ENCODE measurements at places on chromosomes 5 and 9.

DNA sequence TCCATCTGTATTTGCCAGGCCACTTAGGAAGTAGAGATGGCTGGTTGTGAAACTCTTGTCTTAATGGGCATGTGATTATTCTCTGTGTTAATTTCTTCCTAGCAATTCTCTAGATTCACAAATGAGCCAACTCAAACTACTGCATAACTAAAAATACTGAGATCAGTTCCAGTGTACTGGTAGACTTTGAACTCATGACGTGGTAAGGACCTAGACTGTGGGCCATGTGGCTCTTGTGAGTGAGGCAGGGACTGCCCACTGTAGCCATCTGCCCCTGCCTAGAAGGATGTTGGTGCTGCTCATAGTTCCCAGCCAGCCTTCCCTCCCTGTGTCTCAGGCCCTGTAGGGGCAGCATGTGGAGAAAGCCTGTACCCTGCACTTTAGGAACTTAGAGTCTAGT lies 47.4 kb downstream of the CYSTM1 start:
- DNase-seq = no peak

- DNase-seq = no peak
Measured at GRCh38 chr5:159971038-159971437, 37.9 kb upstream of the TTC1 start.

GRCh38 chr5:124232515-124232914 lies 513.9 kb downstream of the ZNF608 start:
- no peak for DNase-seq

GRCh38 chr5:87051502-87052113 lies 216.1 kb upstream of the RASA1 start:
- DNase-seq = no peak

DNA sequence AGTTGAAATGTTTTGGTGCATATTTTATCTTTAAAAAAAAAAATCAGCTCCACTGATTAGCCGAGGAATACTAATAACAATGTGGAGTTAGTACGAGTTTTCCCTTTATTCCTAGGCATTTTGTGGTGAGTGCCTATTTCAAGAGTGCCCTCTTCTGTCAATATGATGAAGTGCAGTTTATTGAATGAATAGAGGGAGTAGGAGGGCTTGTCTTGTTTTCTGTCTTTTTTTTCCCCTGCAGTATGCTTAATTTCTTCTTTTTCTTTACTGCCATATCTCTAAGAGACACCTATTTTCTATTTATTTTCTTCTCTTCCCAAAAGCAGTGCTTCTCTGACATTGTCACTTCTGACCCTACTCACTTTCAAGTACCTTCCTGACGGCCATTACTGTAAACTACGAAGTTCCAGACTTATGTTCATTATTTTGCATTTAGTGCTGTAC lies 169.6 kb upstream of the PITX1 start:
- DNase-seq = no peak

- DNase-seq = no peak
Measured at GRCh38 chr5:14415698-14416074, 165.9 kb upstream of the OTULINL start.

- no peak for DNase-seq
Measured at GRCh38 chr9:84301851-84302250, 38.7 kb downstream of the SLC28A3 start.

DNA sequence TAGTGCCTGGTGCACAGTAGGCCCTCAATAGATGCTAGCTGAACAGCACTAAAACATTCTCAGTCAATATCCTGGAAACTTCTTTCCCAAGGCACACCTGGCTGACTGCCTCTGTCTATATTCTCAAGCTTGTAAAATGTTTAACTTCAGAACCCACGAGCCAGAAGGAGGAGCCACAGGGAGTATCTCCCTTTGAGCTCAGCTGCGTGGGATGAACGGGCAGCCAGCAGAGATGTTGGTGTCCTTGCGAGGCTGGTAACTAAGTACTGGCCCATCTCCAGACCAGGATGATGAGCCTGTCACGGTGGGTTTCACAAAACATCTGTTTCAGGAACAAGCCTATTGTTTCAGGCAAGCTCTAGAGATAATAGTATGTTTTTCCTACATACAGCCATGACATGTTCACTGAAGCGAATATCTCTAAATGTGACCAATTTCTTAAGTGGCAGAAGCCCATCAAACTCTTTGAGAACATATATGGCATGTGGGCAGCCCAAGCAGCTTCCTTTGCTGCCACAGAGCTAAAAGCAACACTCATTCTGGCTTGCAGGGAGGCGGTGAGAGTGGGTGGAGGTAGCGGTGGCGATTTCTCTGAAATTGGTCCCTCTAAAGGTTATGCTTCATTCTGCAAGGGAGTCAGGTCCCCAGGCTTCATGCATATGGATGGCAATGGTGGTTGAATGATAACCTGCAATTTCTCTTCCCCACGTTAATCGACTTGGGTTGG lies 206.2 kb downstream of the TTLL11 start:
- DNase-seq = no peak

- no peak for DNase-seq
Measured at GRCh38 chr9:112411626-112412027, 31.7 kb downstream of the HSDL2 start.

GRCh38 chr5:179668391-179668790 lies 12.4 kb downstream of the CBY3 start:
- peak; percentile 50 for DNase-seq

GRCh38 chr5:65982635-65983034 lies 56.3 kb downstream of the ERBIN start:
- DNase-seq = no peak

- DNase-seq = no peak
Measured at GRCh38 chr5:68392617-68393016, 177.1 kb downstream of the PIK3R1 start.

GRCh38 chr5:133199417-133200178 lies 147.8 kb downstream of the HSPA4 start:
- no peak for DNase-seq

DNA sequence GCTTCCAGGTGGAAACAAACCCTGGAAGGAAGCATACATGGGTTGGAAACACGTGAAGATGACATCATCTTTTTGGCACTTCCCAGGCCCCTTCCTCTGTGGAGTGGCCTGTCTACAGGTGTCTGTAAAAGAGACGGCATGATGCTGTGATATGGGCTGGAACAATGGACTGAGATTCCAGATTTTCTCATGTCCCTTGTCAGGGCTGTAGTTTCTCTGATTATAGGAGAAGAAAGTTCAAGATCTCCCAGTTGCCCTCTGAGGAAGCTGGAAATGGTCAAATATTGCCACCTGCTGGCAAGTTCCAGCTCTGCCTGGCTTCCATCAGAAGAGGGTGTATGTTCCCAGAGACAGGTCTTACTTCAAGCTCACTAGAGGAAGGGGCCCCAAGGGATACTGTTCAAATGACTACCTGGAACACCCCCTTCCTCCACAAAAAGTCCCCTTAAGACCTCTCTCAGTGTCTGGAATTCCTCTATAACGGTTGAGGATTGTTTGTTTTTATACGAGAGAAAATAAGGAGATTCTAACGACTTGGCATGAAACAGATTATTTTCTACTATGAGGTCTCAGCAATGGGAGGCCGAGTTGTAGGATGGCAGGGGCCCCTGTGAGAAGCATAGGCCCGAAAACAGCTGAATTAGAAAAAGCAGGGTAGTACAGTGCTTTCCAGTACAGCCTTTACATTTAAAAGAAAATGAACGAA lies 7.3 kb upstream of the ANXA6 start:
- peak; percentile 72 for DNase-seq

GRCh38 chr9:135281791-135282737 lies 194.6 kb downstream of the OLFM1 start:
- no peak for DNase-seq

GRCh38 chr9:90919883-90920282 lies 118.3 kb downstream of the SYK start:
- DNase-seq = no peak

GRCh38 chr9:97809666-97810344 lies 43.2 kb upstream of the FOXE1 start:
- DNase-seq = no peak

DNA sequence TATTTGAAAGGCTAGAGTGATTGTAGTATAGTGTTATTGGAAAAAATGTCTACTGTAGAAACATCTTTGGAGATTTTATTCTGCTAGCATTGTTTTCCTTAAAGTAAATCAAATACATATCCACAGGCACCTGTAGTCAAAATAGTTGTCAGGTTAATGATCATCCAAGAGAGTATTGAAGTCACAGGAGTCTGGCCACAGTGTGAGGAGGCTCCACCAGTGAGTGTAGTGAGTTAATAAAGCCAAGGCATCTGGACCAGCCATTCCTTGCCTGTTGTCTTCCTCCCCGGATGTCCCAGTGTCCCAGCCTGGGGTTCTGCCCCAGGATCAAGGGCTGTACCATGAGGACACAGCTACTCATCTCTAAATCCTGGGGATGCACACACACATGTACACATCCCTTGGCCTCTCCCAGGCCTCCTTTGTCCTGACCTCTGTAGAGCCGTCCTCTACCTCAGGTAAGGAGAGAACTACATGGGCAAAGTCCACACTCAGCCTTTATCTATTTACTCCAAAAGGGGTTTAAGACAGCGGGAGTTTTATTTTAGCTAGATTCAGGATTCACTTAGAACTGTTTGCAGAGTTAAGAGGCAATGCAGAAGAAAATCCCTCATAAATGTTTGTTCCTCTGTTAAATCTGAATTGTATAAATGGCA lies 3.7 kb downstream of the PIK3R1 start:
- no peak for DNase-seq

DNA sequence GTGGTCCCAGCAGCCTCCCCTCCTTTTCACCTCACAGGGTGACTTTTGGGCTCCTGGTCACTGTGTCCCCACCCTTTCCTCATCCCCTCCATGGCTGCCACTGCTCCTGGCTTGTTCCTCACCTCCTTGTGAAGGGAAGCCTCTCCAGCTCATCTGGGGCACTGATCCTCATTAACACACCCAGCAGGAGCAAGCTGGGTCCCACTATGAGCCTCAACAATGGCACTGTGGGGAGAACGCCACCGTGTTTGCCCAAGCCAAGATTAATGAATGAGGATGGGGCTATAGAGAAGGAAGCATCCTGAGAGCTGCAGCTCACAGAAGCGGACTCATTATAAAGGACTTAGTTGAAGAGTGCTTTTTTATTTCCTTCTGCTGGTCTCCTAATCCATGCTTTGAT lies 118.4 kb downstream of the MARCHF11 start:
- DNase-seq = peak; percentile 24

- DNase-seq = no peak
Measured at GRCh38 chr5:129099184-129099569, 4.6 kb downstream of the ISOC1 start.

- DNase-seq = no peak
Measured at GRCh38 chr5:126871441-126871840, 94.5 kb downstream of the LMNB1 start.

DNA sequence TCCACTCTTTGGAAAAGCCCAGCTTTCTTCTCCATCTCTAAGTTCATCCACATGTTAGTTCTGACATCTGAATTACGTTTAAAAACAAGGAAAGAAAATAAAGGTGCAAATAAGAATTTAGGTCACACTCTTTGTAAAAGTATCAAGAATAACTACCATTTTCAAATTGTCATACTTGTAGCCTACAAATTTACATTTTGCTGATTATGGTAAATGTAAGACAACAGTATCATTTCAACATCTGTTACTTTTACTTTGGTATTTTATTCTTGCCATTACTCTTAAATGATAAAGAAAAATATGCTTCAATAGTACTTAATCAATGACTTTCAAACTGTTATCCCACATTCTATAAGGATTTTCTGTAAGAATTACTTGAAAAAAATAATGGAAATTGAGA lies 9.8 kb upstream of the PURA start:
- DNase-seq = no peak

DNA sequence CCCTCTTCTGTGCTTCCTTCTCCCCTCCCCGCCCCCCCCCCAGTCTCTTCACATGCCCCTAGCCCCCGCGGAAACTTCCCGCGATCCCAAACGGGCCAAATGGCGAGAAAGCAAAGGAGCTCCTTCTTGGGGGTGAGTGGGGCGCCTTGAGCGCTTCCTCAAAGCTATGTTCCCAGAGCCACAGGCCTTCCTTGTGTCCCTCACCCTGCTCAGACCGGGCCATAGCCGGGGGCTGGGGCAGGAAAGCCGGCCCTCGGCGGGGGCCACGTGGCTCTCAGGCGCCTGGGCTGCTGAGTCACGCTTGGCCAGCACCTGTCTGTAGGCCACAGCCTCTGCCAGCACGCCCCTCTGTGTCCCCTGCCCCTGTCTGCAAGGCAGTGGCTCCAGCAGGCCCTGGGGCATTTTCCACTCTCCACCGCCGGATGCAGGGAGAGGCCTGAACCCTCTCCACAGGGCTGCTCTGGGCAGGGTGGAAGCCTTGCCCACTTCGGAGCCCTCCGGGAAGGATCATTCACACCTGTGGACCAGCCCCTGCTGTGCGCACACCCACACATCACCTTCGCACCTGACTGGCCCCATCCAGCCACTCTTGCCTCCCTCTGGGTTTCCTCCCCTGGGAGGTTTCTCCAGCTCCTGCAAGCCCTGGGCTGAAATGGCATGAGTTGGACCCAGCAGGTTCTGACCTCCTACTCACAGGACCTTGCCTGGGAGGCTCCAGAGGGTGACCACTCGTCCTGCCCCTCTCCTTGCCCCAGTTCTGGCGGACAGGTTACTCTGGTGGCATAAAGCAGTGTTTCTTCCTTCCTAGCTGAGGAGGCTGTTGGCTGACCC lies 1.2 kb upstream of the SQSTM1 start:
- DNase-seq = no peak

GRCh38 chr5:151128817-151129216 lies 28.8 kb downstream of the ANXA6 start:
- DNase-seq = no peak

DNA sequence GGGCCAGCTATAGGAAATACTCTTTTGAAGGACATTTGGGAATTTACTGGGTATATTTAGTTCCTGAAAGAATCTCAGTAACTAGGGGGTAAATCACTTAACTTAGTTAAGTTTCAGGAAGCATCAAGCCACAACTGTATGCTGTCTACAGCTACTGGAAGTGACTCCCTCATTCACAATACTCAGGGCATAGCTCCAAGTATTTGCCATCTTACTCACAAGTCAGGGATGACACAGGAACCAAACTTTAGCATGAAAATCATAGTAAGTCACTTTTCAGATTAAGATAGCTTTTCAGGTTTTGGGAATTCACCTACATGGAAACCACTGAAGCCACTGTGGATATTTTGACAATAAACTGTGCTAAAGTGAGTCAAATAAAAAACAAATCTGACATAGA lies 242.4 kb upstream of the ATP10B start:
- DNase-seq = no peak

GRCh38 chr9:116162241-116162781 lies 8.7 kb downstream of the PAPPA start:
- DNase-seq = no peak

GRCh38 chr5:78407458-78407857 lies 47.0 kb downstream of the SCAMP1 start:
- no peak for DNase-seq

DNA sequence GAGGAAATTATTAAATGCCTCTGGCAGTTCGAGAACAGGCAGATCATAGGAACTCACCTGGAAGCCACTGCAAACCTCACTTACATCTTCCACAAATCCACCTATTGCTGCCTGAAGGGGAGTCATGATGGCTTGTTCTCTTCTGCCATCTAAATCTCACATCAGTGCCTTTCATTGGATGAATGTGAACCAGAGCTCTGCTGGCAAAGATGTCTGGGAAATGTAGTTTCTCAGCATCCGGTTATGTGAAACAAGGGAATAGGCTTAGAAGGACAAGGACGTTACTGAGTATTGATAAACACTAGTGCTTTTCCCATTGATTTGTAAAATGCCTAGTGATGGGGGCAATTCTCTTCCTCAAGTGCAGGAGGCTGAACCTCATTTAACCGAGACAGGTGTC lies 483.3 kb downstream of the ARHGEF28 start:
- DNase-seq = no peak

GRCh38 chr5:100832252-100833230 lies 70.5 kb downstream of the ST8SIA4 start:
- DNase-seq = no peak

All from neuronal stem cell (in vitro differentiated cells).